Stimulated activated CD8-positive, alpha-beta memory T cell treated with anti-CD3 and anti-CD28 coated beads, Interleukin-7, amount 100 ng/mL, for 1 hour (primary cell): ENCODE measurements at places on chromosomes 3 and 15.

DNA sequence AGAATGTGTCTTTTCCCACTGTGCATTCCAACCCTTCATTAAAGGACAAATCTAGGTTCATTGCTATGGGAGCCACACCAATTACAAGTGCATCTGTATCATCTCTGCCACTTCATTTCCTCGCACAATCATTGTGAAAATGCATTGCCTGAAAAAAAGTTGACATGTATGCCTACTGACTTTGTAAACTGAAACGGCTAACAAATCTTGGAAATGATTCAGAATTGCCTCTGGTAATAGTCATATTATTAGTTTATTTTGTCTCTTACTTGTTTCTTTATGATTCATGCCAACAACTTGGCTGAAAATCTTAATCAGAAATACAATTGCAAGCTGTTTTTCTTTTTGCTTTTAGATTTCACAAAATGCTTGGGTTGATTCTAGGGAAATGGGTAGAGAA, 497.1 kb downstream of the ZIC1 start:
- DNase-seq: no peak

GRCh38 chr3:67654099-67654843, at the start of gene SUCLG2:
SUCLG2 (minus strand) TSS chr3:67654612; CDS start chr3:67654586, 26 bp downstream.
- DNase-seq: peak; percentile 56

GRCh38 chr3:51585197-51585596, 46.7 kb downstream of the RAD54L2 start:
- DNase-seq: no peak

- no peak for DNase-seq
Measured at GRCh38 chr3:183123891-183124290, 24.6 kb upstream of the MCCC1 start.

DNA sequence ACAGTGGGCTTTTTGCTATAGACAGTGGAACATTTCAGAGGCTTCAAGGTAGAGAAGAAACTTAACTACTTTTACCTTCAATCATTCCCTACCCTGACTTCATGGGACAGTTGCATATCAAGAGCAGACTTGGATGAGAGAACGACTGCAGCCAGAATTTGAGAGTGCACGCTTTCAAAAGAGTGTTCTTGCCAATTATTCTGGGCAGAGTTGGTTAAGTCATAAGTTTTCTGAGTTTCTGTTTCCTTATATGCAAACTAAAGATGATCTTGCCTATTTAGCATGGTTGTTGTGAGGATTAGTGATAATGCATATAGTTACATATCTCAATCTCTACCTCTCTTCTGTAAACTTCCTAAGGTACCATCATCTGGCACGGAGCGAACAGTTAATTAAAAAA, 7.6 kb downstream of the SLC9A9 start:
- DNase-seq: no peak

DNA sequence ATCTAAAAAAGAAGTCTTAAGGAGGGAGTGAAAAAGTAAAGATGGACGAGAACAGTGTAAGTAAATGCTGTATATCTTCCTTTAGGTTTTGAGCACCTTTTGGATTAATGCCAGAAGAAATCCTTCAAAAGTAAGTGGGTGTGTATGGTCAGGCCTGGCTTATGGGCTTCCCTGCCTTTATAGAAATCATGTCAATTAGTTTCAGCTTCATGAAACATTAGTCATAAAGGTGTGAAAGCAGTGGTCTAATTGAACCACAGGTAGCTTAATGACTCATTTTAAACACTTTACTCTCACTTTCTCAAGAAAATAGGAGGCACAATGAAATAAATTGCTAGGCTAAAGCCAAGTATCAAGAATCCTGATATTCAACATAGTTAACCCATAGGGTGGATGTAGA, 467.4 kb upstream of the DPPA4 start:
- no peak for DNase-seq

GRCh38 chr3:7436542-7436941, 575.6 kb downstream of the GRM7 start:
- DNase-seq: no peak
